ENCODE measurements at places on chromosomes 1 and 21.

DNA sequence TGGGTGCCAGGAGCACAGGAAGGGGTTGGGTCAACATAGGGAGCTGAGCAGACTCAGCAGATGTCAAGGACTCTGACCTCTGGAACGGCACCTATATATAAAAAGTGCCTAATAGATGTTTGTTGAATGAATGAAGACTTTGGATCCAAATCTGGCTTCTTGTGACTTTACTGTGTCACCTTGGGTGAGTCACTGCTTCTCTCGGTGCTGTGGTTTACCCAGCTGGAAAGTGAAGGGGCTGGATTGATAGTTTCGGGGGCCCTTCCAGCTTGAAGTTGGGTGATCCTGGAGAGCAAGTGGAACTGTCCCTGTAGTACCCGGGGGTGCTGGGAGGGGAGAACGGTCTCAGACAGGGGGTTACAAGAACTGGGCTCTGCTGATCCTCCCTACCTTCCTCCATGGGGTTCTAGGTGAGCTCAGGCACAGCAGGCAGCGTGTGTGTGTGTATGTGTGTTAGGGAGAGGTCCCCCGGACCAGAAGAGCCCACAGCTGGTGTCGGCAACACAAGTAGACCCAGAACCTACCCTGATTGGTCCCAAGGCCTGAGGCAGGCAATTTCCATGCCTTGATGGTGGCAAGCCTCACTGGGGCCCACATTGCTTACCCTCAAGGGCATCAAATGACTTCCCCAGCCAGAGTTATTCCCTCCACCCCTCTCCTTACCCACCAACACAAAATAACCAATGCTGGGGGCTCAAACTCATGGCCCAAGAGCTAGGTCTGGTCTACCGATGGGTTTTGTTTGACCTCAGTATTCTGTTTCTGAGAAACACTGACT is 5.5 kb upstream of the PADI1 start:
- H3K36me3 ChIP-seq, result no peaks in the 10 kb centered on the region
- H3K4me3 ChIP-seq, result no peak overlapping the region
- H3K27ac ChIP-seq, result no peak overlapping the region
- peak; percentile 48 for DNase-seq
- H3K27me3 ChIP-seq, result no peaks in the 10 kb centered on the region

GRCh38 chr1:65694126-65694525 is 98.6 kb upstream of the PDE4B start:
- no peaks in the 10 kb centered on the region for H3K4me1 ChIP-seq
- no peak overlapping the region for H3K27ac ChIP-seq
- no peak overlapping the region for H3K4me3 ChIP-seq

DNA sequence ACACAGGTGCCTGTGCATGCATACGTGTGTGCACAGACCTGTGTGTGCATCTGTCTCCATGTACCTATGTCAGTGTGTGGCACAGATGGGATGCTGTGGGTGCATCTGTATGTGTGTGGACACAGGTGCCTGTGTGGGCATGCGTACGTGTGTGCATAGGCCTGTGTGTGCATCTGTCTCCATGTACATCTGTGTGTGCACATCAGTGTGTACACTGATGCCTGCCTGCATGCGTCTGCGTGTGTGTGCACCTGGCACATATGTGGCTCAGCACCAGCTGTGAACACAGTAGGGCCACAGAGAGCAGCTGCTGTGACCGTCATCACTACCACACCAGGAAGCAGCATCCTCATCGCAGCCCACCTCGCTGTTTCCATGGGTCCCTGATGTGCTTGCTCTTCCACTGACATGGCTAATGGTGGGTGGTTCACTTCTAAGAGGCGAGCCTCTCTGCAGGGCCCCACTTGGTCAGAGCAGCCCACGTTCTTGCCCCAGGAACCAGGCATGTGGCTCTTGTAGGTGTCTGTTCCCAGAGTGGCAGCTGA is 9.6 kb upstream of the SPATC1L start:
- H3K4me1 ChIP-seq, result no peaks in the 10 kb centered on the region
- no peak overlapping the region for H3K4me3 ChIP-seq

GRCh38 chr1:169563650-169564049 is 22.6 kb downstream of the F5 start:
- H3K4me1 ChIP-seq, result no peaks in the 10 kb centered on the region
- H3K27ac ChIP-seq, result no peak overlapping the region

DNA sequence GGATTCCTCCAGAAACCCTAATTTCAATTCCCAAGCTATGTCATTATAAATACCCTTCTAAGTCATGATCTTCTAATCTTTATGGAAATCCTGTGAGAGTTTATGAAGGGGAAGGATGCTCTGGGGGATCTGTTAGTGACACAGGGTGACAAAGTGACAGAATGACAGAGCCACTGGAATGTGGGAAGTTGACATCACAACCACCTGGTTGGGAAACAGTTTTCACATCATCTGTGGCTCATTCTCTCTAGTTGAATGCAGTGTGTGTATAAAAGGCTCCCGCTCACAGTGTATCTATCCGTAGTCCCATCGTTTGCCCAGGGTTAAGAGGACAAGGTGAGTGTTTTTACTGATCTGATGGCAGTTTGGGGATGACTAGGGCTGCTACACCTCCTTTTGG is at the start of gene LCE7A:
TSS of gene LCE7A (plus strand) at position 301 of the 400 bp plus-strand sequence. CDS start 702 bp downstream, outside the sequence.
- no peak within 1 kb of the TSS for H3K27ac ChIP-seq
- no peaks in the 10 kb centered on the region for H3K4me1 ChIP-seq
- no peaks in the 10 kb centered on the region for H3K27me3 ChIP-seq
- DNase-seq, result no peak
- H3K36me3 ChIP-seq, result no peaks in the 10 kb centered on the region
- no peak within 1 kb of the TSS for H3K4me3 ChIP-seq

- H3K36me3 ChIP-seq, result peaks cover 43% of the 10 kb centered on the region
- H3K27ac ChIP-seq, result peak overlapping the region; percentile 14
- no peaks in the 10 kb centered on the region for H3K27me3 ChIP-seq
- H3K4me1 ChIP-seq, result no peaks in the 10 kb centered on the region
These were observed 55.8 kb downstream of the IARS2 start for GRCh38 chr1:220149742-220150141.

DNA sequence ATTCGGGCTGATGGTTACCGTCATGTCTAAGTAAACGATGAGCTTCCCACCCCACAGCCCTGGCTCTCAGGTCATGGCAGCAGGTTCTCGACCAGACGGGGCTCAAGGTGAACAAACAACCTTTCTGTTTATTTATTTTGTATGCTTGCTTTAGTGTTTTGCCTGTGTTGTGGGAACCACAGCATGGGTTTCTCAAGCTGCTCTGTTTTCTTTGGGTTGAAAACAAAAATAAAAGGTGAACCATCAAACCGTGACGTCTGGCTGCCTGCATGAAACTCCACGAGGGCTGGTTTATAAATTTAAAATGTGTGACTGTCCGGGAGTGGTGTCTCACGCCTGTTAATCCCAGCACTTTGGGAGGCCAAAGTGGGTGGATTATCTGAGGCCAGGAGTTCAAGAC is 28.0 kb downstream of the TMEM51 start:
- H3K27ac ChIP-seq, result no peak overlapping the region
- no peaks in the 10 kb centered on the region for H3K36me3 ChIP-seq
- H3K27me3 ChIP-seq, result no peaks in the 10 kb centered on the region
- no peak overlapping the region for H3K4me3 ChIP-seq
- no peak for DNase-seq

DNA sequence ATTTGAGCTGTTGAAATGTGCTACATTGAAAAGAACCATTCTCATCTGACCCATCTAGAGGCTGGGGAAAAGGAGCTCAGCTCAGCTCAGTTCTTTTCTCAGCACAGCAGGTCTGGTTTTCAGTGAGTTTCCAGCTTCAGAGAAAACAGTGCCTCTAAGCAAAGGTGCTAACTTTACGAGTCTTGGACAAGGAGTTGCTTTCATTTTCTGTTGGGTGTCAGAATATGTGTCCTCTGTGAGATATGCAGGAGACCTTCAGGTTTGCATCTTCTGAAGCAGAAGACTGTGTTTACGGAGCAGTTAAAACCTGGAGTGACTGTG is 321.3 kb upstream of the USP24 start:
- H3K4me3 ChIP-seq, result peak overlapping the region; percentile 15
- no peaks in the 10 kb centered on the region for H3K4me1 ChIP-seq
- H3K36me3 ChIP-seq, result no peaks in the 10 kb centered on the region
- H3K27me3 ChIP-seq, result no peaks in the 10 kb centered on the region

DNA sequence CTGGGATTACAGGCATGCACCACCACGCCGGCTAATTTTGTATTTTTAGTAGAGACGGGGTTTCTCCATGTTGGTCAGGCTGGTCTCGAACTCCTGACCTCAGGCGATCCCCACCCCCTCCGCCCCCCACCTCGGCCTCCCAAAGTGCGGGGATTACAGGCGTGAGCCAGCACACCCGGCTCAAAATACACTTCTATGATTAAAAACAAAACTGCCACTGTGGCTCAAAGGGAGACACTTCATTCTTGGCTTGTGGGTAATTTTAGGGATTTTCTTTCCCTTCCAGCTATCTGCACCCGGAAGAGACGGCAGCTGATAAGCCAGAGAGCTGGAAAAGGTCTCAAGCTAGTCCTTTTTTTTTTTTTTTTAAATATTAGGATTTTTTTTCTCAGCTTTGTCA is 24.5 kb downstream of the TMPRSS2 start:
- no peaks in the 10 kb centered on the region for H3K36me3 ChIP-seq
- H3K27me3 ChIP-seq, result no peaks in the 10 kb centered on the region
- no peaks in the 10 kb centered on the region for H3K4me1 ChIP-seq
- no peak for DNase-seq
- no peak overlapping the region for H3K4me3 ChIP-seq

DNA sequence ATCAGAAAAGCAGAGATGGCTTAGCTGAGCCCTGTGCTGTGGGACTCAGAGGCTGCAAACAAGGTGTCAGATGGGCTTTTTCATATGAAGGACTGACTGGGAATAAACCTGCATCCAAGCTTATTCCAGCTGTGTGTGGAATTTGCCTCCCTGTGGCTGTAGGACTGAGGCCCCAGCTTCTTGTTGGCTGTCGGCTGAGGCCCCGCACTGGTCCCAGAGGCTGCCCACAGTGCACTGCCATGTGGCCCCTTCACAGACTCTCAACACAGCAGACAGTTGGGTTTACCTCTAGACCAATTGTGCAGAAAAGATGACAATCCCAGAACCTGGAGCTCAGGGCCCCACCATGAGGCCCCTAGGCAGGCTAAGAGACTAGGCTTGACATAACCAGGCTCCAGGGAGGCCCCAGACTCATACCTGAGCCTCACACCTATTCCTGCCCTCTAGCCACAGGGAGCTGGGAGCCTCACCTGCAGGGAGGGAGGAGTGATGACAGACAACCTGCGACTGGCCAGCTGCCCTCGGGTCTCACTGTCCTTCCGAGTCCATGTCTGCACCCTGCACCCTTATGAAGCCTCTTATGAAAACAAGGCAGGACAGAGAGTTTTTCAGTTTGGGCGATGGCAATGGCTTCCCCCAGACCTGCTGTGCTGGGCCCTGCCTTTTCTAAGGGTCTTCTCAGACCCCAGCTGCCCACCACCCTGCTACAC is 615.5 kb downstream of the NPHP4 start:
- H3K4me3 ChIP-seq, result no peak overlapping the region
- DNase-seq, result no peak
- H3K4me1 ChIP-seq, result no peaks in the 10 kb centered on the region
- no peaks in the 10 kb centered on the region for H3K27me3 ChIP-seq
- no peaks in the 10 kb centered on the region for H3K36me3 ChIP-seq
- no peak overlapping the region for H3K27ac ChIP-seq

GRCh38 chr1:80202118-80202517 is 1195.6 kb upstream of the ADGRL4 start:
- H3K4me3 ChIP-seq, result no peak overlapping the region
- H3K27ac ChIP-seq, result no peak overlapping the region
- no peaks in the 10 kb centered on the region for H3K36me3 ChIP-seq
- no peaks in the 10 kb centered on the region for H3K27me3 ChIP-seq
- no peak for DNase-seq
- no peaks in the 10 kb centered on the region for H3K4me1 ChIP-seq

DNA sequence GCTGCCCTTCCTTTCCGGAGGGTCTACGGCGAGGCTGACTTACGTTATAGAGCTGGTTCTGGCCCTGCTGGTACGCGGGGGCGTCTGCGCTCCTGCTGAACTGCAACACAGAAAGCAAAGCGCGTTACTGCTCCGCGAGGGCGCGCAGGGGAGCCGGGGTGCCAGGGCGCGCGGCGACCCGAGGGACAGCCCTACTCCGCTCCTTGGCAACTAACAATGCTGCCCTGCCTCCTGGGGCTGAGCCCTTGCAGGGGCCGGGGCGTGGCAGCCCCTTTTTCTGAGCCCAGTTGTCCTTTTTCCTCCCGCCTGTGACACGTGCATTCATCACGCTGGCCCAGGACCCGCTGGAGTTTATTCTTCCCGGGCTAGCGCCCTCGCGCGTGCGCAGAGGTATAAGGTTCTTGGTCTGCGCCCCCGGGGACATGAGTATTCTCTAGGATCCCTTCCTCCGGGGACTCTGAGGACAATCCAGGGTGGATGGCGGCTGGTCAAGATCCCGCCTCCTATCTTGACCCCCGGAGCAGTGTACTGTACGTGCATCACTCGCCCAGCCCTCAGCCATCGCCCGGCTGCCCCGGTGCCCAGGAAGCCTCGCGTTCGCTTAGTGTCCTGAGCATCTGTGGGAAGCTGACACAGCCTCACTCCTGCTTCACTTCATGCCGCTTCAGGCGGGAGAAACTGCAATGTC is 78.9 kb downstream of the CD247 start:
- H3K4me1 ChIP-seq, result peaks cover 6% of the 10 kb centered on the region
- H3K36me3 ChIP-seq, result no peaks in the 10 kb centered on the region
- DNase-seq, result peak; percentile 65
- peak overlapping the region; percentile 58 for H3K4me3 ChIP-seq

DNA sequence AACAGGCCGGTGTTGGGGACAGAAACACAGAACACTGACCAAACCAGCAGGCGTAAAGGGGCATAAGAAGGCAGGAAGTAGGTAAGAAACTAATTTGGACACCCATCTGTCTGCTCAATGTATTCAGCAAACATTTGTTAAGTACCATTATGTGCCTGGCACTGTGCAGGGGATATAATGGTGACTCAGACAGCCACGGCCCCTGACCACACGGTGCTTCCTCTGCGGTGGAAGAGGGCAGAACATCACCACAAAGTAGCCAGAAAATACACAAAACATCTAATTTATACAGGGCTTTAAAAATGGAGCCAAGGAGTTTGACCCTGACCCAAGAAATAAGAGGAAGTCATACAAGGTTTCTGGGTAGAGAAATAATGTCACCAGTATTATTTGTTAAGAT is 12.9 kb downstream of the DNAJC11 start:
- no peaks in the 10 kb centered on the region for H3K4me1 ChIP-seq
- H3K4me3 ChIP-seq, result no peak overlapping the region
- no peak overlapping the region for H3K27ac ChIP-seq
- H3K36me3 ChIP-seq, result no peaks in the 10 kb centered on the region

- peaks cover 37% of the 10 kb centered on the region for H3K36me3 ChIP-seq
- no peak overlapping the region for H3K27ac ChIP-seq
- no peak for DNase-seq
- H3K27me3 ChIP-seq, result no peaks in the 10 kb centered on the region
- H3K4me1 ChIP-seq, result no peaks in the 10 kb centered on the region
These were observed 10.4 kb downstream of the MRTO4 start for GRCh38 chr1:19262047-19262446.

GRCh38 chr1:1281533-1282321 is 1.5 kb downstream of the SCNN1D start:
- H3K4me3 ChIP-seq, result no peak overlapping the region
- no peaks in the 10 kb centered on the region for H3K36me3 ChIP-seq
- no peaks in the 10 kb centered on the region for H3K4me1 ChIP-seq
- no peaks in the 10 kb centered on the region for H3K27me3 ChIP-seq
- DNase-seq, result no peak

Data from ascending aorta (tissue), 2 donors.